Activated naive CD4-positive, alpha-beta T cell treated with Interleukin-2 at 50 U/mL for 16 hours (primary cell): ENCODE measurements at places on chromosomes 12 and 14.

GRCh38 chr12:58443981-58444371 lies 476.3 kb downstream of the LRIG3 start:
- DNase-seq, result no peak

- DNase-seq, result no peak
Measured at GRCh38 chr12:67147447-67147846, 121.7 kb upstream of the CAND1 start.

DNA sequence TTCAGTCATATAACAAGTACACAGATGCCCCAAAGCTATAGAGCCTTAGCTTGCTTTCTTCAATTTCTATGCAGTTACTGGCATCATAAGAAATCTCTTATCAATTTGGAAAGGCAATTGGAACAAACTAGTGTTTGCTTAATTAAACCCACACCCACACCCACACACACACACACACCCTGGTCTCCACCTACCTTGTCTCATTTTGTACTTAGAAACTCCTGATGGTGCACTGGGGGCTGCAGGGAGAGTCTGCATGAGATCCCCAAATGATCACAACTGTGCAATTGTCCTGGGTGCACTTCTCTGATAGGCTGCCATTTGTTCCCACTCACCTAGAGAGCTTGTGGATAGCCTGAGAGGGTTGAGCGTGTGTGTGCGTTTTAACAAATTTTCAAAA lies 40.5 kb upstream of the PTCSC3 start:
- DNase-seq, result no peak

DNA sequence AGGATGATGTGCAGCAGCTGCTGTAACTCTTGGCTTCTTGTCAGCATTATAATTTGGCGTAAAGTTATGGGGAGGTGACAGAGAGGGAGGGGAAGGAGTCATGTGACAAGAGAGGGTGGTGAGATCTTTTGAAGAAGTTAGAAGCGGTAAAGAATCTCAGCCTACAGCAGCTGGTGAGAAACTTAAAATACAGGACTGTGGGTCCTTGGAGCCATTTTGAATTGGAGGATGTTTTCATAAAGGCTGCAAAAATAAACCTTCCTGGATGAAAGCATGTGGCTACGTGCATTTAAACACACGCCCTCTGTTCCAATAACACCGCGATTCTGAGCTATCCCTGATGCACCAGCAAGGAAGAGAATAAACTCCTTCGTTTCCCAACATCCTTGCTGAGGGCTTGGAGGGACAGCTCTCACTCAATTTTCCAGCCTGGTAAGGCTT lies 133.7 kb downstream of the TMEM30B start:
- no peak for DNase-seq

GRCh38 chr12:119130523-119130922 lies 48.2 kb upstream of the HSPB8 start:
- DNase-seq, result no peak

DNA sequence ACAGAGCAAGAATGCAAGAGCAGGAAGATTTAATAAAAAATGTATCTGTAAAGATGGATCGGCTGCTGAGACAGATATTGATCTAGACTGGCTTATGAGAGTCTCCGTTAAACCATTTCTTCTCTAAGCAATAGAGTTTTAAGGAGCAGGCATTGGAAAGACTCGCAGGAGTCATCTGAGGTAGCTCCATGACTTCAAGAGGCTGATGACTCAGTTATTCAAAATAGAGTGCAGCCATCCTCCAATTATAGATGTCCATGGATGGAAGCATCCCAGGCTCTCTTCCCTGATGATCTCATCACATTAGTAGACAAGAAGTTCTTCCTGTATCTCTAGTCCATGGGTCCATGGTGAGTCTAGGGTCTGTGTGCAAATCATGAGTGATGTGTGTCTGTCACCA lies 638.3 kb upstream of the TMEM132C start:
- DNase-seq, result no peak

DNA sequence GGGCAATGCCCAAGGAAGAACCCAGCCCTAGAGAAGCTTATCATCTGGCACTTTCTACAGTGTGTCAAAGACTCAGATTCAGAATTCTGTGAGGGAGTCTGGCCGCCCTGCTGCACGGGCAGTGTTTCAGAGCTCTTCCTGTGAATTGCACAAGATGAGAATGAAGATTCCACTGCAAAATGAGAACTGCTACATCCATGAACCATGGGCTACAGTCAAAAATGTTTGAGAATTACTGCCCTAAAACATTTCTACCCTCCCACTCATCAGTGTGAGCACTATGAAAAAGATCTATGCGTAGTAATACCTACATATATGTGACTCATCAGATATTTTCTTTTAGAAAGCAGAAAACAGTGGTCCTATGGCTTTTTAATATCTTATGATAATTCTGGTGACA lies 104.0 kb downstream of the STAB2 start:
- DNase-seq, result no peak

DNA sequence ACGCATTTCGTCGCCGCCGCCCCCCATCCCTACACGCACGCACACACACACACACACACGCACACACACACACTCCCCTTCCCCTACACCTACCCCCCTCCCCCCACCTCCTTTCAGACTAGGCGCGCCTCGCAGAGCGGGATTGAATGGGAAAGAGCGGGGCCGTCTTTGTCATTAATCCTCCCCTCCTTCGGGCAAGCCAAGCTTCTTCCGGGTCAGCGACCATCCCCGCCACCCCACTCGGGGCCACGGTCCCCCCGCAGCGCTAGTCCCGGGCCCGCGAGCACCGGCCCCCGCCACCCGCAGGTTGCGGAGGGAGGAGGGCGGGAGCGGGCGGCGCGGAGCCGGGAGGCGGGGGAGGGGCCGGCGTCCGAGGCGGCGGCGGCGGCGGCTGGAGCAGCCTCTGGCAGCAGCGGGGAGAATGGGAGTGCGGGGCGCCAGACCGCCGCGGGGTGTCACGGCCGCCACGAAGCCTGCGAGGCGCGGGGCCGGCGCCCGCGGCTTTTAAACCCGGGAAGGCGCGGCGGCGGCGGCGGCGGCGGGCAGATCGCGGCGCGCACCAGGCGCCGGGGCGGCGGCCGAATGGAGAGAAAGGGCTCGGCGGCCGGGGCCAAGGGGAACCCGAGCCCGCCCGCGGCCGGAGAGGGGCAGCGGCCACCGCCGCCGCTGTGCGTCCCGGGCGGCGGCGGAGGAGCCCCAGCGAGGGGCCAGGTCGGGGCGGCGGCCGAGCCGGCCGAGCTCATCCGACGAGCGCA lies at the start of gene TTC9:
TSS of gene TTC9 (plus strand) at position 369 of the 755 bp plus-strand sequence. CDS start at position 583, 214 bp downstream.
- peak; percentile 38 for DNase-seq

- peak; percentile 60 for DNase-seq
Measured at GRCh38 chr12:109714141-109714912, 702 bp downstream of the FAM222A start.

DNA sequence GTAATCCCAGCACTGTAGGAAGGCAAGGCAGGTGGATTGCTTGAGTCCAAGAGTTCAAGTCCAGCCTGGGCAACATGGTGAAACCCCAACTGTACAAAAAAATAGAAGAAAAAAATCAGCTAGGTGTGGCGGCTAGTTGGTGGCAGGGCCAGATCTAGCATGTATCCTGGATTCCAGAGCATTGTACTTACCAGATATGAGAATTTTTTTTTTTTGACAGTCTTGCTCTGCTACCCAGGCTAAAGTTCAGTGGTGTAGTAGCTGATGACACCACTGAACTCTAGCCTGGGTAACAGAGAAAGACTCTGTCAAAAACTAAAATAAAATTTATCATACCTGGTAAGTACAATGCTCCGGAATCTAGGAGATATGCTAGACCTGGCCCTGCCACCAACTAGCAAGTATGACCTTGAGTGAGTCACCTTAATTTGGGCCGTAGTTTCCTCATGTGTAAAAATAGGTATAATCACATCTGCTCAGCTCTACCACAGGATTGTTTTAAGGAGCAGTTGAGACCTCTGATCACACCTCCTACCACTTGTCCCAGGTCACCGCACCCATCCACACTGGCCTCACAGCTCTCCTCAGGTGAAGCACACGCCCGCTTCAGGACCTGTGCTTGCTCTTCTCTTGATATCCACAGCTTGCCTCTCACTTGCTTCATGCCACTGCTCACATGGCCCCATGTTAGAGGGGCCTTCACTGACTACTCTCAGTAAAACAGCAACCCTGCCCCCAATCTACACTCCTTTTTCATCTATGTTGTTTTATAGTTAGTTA lies 140.2 kb downstream of the STXBP6 start:
- DNase-seq, result no peak

DNA sequence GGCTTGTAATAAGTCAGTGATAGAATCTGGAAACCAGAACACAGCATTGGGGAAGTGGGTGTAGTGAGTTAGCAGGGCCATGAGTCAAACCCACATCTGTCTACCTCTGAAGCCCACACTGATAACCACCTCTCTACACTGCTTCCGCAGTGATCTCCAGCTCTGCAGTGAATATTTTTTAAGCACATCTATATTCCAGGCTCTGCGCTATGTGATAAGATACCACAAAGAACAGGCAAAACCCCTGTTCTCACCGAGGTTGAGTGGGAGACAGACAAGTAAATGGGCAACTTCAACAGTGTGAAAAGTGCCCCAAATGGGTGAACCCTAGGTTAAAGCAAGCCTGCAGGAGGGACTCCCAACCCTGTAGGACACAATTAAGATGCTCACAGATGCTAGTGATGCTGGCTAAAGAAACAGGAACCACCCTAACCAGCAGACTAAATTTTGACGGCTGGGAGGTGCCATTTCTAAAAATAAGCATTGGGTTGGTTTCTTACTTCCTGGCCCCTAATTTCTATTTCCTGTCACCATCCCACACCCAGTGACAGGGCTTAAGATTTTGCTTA lies 375.0 kb downstream of the DPF3 start:
- DNase-seq, result peak; percentile 52

- no peak for DNase-seq
Measured at GRCh38 chr14:39682582-39682981, 250.3 kb upstream of the FBXO33 start.

DNA sequence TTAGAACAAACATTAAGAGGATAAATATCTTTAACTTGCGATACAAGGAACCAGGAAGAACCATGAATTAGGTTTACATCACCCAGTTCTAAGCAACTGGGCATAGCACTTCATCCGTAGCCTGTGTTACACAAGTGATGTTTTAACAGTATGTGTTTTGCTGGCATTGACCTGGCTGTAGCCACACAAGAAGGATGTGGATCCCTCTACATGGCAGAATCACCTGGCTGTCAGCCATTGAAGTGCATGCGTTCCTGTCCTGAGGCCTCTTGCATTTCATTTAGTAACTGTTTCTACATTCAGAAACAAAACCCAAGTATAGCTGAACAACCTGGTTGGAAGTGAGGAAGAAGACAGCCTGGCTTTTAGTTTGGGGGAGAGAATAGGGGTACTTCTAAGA lies 72.2 kb downstream of the TGFB3 start:
- DNase-seq, result no peak

GRCh38 chr14:22488522-22489243 lies 100.3 kb downstream of the DAD1 start:
- no peak for DNase-seq

DNA sequence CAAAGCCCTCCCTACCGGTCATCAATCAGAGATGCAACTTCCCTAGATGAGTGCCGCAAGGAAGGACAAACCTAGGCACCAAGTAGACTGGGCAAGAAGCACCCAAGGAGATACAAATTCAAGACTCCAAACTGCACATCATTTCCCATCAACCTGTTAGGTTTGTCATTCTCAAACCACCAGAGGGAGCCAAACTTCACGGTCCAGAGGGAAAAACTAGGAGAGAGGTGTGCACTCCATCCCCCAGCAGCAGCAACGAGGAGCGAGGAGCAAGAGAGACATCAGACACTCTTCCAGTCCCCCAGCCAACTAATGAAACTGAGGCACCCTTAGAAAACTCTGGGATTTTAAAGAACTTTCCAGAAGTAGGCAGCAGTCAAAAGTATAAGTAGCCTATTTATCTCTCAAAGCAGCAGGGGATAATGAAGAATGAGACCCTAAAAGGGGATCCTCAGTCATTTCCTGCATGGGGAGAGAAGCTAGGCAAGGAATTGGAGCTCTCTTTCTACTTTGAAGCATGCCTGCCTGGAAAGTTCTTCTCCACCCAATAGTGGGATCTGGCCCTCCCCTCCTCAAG lies 37.0 kb upstream of the NT5DC3 start:
- peak; percentile 51 for DNase-seq

GRCh38 chr12:104784592-104784991 lies 173.5 kb downstream of the SLC41A2 start:
- DNase-seq, result no peak

DNA sequence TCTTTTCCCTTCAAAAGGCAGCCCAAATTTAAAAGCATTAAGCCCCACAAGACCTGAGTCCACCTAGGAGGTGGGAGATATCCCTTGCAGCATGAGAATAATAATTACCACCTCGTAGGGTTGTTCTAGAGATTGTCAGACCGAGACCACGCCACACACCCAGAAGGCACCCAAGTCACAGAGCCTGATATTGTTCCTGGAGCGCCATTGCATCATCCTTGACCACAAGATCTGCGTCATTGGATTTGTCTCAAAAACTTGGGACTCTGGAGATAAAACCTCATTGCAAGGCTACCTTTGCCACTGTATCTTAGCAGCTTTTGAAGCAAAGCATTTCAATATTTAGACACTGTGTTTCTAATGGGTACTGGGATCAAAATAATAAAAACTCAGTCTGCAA lies 29.4 kb upstream of the PPP2R5C start:
- DNase-seq, result no peak

DNA sequence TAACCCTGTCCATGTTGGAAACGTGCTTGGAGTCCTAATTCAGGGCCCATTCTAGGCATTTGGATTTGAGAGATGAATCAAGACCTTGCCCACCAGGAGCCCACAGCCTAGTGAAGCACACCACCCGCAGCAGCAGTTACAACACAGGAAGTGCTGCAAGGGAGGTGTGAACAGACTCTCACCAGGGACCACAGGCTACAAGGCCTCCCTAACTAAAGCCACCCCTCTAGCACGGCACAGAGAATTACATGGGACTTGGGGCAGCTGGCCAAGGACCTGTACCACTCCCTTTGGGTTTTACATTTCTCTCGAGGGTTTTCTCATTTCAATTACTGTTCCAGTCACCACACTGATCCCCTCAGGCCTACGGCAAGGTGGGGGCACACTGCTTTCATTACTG lies 49.5 kb upstream of the FOXN3 start:
- peak; percentile 19 for DNase-seq

DNA sequence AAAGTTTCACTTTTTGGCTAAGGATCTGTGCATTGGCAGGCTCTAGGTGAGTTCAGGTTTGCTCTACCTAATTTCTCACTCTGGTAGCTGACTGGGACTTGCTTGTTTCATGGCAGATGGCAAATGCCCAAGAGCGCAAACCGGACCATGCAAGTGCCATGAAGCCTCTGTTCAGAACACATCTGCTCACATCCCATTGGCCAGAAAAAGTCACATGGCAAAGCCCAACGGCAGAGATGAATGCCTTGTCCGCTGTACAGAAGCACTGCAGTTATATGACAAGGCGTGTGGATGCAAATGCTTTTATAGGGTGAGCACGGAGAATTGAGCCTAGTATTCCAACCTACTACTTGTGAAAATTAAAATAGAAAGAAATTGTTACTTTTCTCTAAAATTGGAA lies 202.2 kb upstream of the HMGA2 start:
- no peak for DNase-seq
